Tibial nerve (tissue), 4 donors: ENCODE measurements at places on chromosomes 13 and 19. TPM values are rescaled to one million over a fixed set of nuclear protein-coding genes. Genes with fewer than 3 reads are reported as not detected.

Gene PROSER3
- total RNA-seq = 32.7 TPM

Gene LATS2
- 42.0 TPM for total RNA-seq

DNA sequence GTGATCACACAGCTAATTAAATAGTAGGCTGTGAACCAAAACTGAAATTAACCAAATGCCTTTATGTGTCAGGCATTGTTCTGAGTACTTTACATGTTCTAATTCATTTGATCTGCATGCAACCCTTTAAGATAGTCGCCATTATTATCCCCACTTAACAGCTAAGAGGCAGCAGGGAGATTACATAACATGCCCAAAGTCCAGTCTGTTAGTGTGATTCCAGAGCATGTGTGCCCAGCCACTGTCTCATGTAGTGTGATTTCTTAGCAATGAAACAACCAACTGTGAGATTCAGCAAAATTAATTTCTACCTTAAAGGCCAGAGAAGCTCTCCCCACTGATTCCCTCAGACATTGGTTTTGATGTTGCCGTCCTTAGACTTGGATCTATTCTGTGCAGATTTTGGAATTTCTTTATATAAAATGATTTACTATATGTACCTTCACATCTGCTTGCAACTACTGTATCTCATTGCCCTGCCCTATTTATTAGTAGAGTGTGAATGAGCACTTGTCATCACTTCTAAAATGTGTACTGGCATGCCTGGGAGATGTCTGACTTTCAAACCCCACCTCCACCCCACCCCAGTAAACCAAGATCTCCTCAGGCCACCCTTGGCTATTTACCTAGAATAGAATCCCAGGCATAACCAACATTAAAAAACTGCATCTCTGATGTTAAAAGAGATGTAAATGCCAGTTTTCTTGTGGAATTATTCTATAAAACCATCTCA lies 41.2 kb downstream of the POLR1D start:
- no peak for DNase-seq

Gene C13orf42
- total RNA-seq = not detected

GRCh38 chr19:42629191-42629590 lies 34.5 kb upstream of the CEACAM8 start:
- DNase-seq = no peak

Gene MEIS3
- total RNA-seq = 30.8 TPM

GRCh38 chr19:48372904-48373303 lies 8.7 kb downstream of the SYNGR4 start:
- DNase-seq = no peak

DNA sequence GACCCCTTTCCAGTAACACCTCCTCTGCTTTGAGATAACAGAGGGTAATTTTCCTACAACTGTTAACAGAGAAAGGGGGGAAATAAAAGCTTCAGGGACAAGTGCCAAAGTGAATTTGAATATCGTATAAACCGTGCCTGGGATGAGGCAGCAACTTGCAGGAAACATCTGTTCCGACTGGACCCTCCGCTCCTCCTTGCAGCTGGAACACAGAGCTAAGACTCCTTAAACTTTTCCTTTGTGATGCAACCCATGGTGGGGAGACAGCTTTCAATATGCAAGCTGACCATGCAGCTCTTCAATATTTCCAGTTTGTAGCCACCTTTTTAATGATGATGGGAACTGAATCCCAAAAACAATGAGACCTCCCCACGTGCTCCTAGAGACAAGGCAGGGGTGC lies 432.6 kb downstream of the ZNF536 start:
- no peak for DNase-seq
